ENCODE measurements at places on chromosomes 5 and 9. TPM values are rescaled to one million over a fixed set of nuclear protein-coding genes. Genes with fewer than 3 reads are reported as not detected.

Gene PCDHA4
- total RNA-seq, result 1.1 TPM

GRCh38 chr5:95973793-95974325 is 12.2 kb upstream of the ELL2 start:
- no peak for DNase-seq

Gene KLHL3
- total RNA-seq, result 3.9 TPM

Gene CARTPT
- 16.3 TPM for total RNA-seq

- DNase-seq, result no peak
These were observed 33.4 kb upstream of the FCHO2 start for GRCh38 chr5:72922422-72922821.

DNA sequence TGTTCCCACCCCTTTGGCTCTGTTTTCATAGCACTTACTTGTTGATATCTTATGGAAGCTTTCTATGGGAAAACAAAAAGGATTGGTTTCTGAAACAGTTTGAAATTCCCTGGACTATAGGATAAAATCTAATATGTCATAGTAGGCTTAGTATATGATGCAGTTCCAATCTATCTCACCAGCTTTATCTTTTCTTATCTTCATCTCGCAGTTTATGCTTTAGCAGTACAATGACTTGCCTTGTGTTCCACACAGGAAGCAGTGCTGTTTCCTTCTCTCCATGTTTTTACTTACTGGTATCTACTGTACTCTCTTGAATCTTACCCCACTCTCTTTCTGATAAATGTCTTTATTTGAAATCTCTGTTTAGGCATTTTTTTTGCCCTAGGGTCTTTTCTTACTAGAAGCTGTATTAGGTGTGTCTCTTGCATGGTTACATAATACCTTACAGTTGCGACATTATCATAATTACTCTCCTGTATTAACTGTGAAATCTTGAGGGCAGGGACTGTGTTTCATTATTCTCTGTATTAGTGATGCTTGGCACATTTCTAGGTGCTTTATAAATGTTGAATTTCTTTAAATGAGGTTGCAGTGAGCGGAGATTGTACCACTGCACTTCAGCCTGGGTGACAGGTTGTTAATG is 76.3 kb downstream of the FOCAD start:
- DNase-seq, result no peak

Gene ORM2
- not detected for total RNA-seq

Data from sigmoid colon (tissue), 7 donors.